Bronchial smooth muscle cell (primary cell): ENCODE measurements at places on chromosomes 2 and 18. TPM values are rescaled to one million over a fixed set of nuclear protein-coding genes. Genes with fewer than 3 reads are reported as not detected.

Gene SEPTIN10
- 101 and 119 TPM in 2 replicates for total RNA-seq

Gene MRO
- 0.09 and 0.32 TPM in 2 replicates for total RNA-seq

Gene CCDC148
- 0.60 and 0.63 TPM in 2 replicates for total RNA-seq

Gene GKN1
- not detected in 2 replicates for total RNA-seq

Gene IL37
- not detected in 2 replicates for total RNA-seq

Gene LOXL3
- 23.6 and 30.0 TPM in 2 replicates for total RNA-seq

Gene SERPINE2
- 149 and 206 TPM in 2 replicates for total RNA-seq

Gene ELOA2
- under 0.01 TPM in 1 of 2 replicates, not detected in the other for total RNA-seq

Gene AFF3
- total RNA-seq, result under 0.01 and 0.34 TPM in 2 replicates

Gene TRPM8
- 0.47 TPM in 1 of 2 replicates, not detected in the other for total RNA-seq

Gene TUBA3E
- total RNA-seq, result not detected in 2 replicates

Gene EFHD1
- not detected in 2 replicates for total RNA-seq

Gene KCNS3
- total RNA-seq, result under 0.01 and 0.52 TPM in 2 replicates

Gene AKAIN1
- not detected in 2 replicates for total RNA-seq

Gene LRRFIP1
- total RNA-seq, result 33.6 and 34.3 TPM in 2 replicates

Gene CDC42EP3
- total RNA-seq, result 2.6 and 3.2 TPM in 2 replicates

Gene FIGN
- 0.63 and 1.6 TPM in 2 replicates for total RNA-seq

Gene CELF4
- total RNA-seq, result not detected in 2 replicates

Gene OSR1
- 9.7 and 27.0 TPM in 2 replicates for total RNA-seq

Gene GALNT5
- 30.1 and 160 TPM in 2 replicates for total RNA-seq

Gene ALPG
- total RNA-seq, result not detected in 2 replicates

Gene PCARE
- not detected in 2 replicates for total RNA-seq

Gene CABYR
- total RNA-seq, result 4.7 and 5.0 TPM in 2 replicates

Gene VWC2L
- total RNA-seq, result under 0.01 TPM in 1 of 2 replicates, not detected in the other

Gene IAH1
- 57.4 and 68.7 TPM in 2 replicates for total RNA-seq

Gene RGPD4
- not detected in 2 replicates for total RNA-seq

Gene IL1RL1
- 0.17 and 0.32 TPM in 2 replicates for total RNA-seq

Gene HNMT
- total RNA-seq, result 1.5 and 10.9 TPM in 2 replicates

Gene GRB14
- 0.17 and 4.1 TPM in 2 replicates for total RNA-seq

Gene SPATA3
- total RNA-seq, result not detected in 2 replicates

Gene GRHL1
- 0.16 and 0.52 TPM in 2 replicates for total RNA-seq
